ENCODE measurements at places on chromosomes 1 and 21.

- DNase-seq: no peak
Measured at GRCh38 chr1:79323239-79324025, 316.9 kb upstream of the ADGRL4 start.

DNA sequence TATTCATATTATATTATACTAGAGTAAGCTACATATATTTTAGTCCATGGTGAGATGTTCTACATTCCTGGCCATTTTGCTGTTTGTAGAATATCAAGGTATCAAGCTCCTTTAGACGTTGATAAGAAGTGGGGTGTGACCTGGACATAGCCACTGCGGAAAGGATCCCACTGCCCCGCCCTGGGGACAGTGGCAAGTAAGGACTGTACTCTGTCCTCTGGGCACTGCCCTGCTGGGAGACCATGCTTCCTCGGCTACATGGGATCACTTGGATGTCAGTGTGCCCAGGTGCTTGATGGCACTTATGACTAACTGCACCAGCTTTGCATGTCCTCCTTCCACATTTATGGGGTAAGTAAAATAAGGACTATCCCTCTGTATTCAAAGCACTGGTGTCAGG, 46.3 kb upstream of the NTPCR start:
- no peak for DNase-seq

DNA sequence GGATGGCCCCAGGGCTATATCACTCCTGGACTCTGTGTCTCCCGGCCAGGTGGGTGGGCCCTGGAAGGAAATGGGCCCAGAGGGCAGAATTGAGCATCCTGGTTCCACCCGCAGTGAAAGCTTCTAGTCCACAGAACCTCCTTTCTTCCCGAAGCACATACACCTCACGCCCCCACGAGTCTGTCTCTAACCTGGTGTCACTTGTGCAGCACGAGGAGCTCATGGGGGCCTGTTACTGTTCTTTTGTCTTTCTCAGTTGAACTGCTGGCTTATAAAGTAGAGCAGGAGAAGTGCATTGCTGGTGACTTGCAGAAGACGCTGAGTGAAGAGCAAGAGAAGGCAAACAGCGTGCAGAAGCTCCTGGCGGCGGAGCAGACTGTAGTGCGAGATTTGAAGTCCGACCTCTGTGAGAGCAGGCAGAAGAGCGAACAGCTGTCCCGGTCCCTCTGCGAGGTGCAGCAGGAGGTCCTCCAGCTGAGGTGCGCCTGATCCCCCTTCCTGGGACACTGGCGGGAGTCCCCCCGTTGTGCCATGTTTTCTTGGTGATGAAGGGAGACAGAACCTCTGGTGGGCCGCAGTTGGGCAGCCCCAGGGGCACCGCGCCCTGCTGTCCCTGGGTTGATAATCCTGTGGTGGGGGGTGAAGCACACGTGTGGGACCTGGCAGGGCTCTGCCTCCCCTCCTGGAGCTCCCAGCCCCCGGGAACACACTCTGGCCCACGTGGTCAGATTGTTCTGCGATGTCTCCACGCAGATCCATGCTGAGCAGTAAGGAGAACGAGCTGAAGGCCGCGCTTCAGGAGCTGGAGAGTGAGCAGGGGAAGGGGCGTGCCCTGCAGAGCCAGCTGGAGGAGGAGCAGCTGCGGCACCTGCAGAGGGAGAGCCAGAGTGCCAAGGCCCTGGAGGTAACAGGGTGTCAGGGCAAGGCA, 28.7 kb upstream of the DIP2A start:
- no peak for DNase-seq

- no peak for DNase-seq
Measured at GRCh38 chr21:44527983-44528633, 11.9 kb downstream of the KRTAP10-1 start.

- no peak for DNase-seq
Measured at GRCh38 chr1:169090308-169090899, 16.1 kb upstream of the ATP1B1 start.

DNA sequence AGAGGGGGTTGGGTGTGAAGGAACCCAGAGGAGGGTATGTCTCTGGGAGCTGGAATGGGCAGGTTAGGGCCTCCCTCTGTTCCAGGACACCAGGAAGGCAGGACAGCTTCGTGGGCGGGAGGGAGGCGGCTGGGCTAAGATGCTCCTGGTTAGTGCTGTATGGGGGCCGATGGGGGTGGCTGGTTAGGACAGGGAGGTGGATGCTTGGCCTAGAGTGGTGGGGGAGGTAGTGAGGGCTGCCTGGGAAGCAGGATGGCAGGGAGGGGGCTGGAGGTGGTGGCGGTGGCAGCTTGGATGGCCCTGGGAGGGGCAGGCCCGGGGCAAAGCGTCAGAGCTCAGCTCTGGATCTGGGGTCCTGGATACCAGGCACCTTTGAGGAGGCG, 6.2 kb upstream of the MMP23B start:
- no peak for DNase-seq

- peak; percentile 92 for DNase-seq
Measured at GRCh38 chr1:17281775-17282181, 26.2 kb upstream of the PADI4 start.

DNA sequence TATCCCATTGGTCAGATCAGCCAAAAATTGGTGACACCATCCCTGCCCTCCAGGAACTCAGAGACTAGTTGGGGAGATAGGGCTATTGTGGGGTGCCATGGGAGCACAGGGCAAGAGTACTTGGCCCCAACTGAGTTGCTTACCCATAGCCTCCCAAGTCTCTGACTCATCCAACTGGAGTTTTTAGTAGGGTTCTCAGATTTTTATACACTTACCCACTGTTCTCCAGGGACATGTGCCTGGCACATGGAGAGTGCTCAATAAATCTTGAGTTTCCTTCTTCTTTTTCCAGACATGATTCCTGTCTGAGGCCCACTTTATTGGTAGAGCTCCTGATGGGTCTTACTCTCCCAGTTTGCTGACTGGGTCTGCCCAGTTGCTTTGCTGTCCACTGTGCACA, 56.7 kb downstream of the OVGP1 start:
- DNase-seq: no peak

DNA sequence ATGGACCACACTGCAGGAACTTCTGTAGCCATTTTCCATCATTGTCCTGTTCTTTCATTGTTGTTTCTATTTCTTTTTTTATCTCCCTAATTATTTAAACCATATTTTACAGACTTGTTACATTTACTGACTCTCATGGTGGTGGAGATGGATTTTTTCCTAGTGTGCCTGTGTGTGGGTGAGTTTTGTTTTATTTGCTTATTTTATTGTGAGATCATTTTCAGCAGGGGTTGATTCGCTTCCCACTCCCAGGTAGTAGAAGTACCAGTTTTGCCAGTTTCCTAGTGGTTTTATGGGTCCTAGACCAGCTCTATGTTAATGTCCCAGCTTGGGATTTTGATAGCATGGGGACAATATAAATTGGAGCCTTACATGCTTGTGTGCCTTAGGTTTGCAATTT, 80.0 kb upstream of the BACH1 start:
- DNase-seq: no peak

DNA sequence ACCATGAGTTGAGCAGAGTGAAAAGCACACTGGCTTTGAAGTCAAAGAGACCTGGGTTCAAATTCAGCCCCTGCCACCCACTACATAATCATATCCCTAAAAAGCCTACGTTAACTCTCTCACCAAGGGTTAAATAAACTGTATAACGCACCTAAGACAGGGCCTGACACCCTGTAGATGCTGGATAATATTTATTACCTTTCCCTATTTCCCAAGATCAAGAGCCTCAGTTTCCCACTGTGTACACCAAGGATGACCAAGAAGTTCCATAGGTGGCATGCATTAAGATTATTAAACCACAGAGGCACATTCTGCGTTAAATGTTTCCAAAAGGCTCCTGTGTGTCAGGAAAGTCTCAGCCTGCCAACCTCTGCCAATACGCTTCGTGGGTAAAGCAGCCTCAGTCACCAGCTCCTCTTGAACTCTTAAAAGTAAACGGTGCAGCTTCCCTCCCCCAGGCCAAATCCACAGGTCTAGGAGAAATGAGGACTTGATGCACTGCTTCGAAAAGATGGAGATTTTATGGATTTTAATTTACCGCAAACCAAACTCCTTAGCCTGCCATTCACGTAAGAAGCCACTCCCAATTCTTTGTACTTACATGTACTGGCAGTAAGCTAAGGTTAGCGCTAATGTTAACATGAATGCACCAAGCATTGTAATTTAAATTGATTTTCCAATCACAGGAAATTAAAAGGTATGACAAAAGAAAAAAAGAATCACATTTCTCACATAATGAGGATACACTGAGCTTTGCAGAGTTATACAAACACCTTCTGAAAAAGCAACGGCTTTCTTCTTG, 2.6 kb downstream of the USP24 start:
- DNase-seq: peak; percentile 71

DNA sequence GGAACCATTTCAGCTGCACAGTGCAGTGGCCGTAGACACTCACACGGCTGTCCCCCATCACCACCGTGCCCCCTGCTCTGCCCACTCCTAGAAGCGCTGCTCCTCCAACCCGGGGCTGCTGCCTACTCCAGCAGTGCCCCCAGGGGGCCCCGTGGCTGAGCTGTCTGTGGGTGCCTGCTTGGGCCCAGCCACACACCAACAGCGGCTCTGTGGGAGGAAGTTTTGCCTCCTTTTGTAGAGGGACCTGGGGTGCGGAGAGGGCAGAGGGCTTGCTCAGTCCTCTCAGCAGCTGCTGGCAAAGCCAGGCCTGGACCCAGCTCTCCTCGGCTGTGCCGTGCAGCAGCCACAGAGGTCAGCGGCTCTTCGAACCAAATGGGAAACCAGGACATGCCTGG, 11.4 kb upstream of the LRRC3 start:
- DNase-seq: no peak

DNA sequence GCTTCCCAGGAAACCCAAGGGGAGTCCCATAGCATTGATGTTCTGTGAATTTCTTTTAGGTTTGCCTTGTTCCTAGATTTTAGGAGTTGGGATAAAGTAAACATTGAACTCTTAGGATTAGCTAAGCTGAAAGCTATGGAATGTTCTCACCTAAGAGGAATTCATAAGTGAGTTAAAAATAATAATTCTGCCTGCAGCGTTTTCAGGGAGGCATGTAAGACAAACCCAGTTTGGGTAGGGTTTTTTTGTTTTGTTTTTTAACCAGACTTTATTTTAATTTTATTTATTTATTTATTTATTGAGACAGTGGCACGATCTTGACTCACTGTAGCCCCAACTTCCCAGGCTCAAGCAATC, 28.9 kb upstream of the CD101 start:
- DNase-seq: no peak

DNA sequence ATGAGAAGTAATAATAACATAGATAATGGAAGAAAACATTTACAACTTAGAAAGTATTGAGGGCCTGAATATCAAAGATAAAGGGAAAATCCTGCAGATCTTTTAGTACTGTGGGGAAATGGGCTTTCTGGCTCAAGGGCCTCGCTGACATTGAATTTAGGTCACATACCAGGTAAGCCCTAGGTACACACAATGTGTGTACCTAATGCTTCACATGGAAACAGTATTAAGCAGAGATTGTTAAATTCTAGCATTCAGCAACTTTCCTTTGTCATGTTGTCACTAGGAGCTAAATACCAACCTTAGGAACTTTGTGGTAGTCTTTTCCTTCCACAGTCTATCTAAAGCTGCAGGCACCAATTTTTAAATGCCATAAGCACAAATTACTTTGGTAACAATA, 49.7 kb downstream of the ODF2L start:
- no peak for DNase-seq

DNA sequence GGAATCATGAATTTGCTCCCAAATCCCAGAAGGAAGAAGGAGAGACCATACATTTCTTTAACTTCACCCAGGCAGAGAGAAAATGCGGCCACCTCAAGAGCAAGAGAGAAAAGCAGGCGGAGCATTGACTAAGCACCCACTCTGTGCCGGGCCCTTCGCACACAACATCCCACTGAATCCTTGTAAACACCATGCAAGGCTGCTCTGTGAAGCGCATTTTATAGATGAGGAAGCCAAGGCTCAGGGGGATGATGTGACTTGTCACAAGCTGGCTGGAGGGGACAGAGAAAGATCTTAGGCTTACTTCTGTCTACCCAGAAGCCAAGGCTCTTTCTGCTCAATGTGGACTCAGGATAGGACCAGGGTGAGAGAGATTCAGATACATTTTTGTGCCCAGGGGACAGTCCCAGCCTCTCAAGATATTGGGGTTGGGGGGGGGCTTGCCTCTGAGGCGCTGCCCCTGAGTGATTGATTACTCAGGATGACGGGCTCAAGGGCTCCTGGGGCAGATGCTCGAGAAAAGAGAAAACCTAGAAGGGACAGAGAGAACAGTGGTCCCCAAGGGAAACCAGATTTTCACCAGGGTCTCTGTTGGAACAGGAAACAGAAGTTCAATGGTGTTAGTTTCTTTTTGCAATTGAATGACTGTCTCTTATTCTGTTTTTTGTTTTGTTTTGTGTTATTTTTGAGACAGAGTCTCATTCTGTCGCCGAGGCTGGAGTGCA, 19.5 kb downstream of the PADI2 start:
- no peak for DNase-seq

DNA sequence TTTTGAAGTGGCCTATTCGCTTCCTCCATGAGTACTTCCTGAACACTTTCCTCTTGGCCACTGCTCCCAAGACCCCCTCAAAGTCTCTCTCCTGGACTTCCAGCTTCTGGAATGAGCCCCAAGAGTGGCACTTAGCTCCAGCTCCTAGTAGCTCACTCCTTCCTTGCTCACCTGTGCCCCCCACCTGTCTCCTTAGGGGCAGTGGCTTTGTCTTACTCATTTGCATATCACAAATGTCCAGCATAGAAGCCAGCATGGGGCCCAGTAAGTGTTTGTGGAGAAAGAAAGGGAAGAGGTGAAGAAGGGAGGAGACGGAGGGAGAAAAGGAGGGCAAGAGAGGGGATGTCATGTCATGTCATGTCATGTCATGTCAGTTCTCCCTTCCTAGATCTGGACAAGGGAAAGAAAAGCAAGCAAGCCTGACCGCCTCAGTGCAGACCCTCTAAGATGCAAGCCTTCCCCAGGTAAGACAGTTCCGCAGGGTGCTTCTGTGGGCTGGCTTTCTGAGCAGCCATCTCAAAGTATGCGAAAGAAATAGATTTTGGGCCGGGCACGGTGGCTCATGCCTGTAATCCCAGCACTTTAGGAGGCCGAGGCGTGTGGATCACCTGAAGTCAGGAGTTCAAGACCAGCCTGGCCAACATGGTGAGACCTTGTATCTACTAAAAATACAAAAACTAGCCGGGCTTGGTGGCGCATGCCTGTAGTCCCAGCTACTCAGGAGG, 6.9 kb upstream of the MX1 start:
- DNase-seq: no peak

DNA sequence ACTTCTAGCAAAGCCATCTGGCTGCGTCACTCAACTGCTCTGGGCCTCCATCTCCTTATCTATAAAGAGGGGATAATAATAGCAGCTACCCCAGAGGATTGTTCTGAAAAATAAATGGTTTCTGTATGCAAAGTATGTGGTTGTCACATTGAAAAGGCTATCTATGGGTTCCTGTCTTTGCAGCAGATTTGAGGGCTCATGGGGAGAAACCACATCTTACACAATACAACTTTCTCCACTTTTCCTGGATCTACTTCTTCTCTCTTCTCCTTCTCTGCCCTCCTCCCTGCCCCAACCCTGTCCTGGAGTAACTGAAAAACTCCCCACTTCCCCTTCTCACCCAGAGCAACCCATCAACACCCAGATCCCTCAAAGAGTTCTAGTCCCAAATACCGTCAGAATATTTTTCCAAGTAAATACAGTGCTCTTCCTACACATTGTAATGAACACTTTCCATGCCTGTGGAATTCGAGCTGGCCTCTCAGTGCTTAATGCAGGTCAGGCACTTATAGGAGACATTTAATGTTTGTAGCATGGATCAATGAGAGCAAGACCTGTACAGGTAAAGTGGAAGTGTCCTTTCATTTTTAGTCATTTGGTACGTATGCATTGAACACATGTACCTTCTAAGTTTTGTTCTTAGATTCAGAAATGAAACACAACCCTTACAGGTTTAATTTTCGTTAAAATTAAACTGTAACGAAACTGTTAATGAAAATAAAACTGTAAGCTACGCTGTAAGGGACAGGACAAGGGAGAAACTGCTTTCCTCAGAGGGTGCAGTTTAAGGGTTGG, 131.9 kb downstream of the AK5 start:
- DNase-seq: peak; percentile 72

All from hematopoietic multipotent progenitor cell treated with erythropoietin and hydrocortisone succinate and interleukin-3 and kit ligand, for 4 days (in vitro differentiated cells).